ENCODE measurements at places on chromosomes 3 and 15. TPM values are rescaled to one million over a fixed set of nuclear protein-coding genes. Genes with fewer than 3 reads are reported as not detected.

The NOX5 gene
- 0.03 TPM for total RNA-seq

The VWA5B2 gene
- total RNA-seq: 0.66 TPM

The CISH gene
- total RNA-seq: 3.6 TPM

The HRG gene
- total RNA-seq: not detected

The CD86 gene
- 0.97 TPM for total RNA-seq

The GOLGA6L7 gene
- total RNA-seq: not detected

The GRK7 gene
- not detected for total RNA-seq

The CIAO2A gene
- 132 TPM for total RNA-seq

The PLAAT1 gene
- total RNA-seq: 6.6 TPM

The AADACL2 gene
- not detected for total RNA-seq

The OR4M2 gene
- total RNA-seq: not detected

The CPNE9 gene
- total RNA-seq: 7.8 TPM

The SI gene
- total RNA-seq: not detected

The SLC35G2 gene
- total RNA-seq: 8.8 TPM

The MORC1 gene
- not detected for total RNA-seq

The ZPLD1 gene
- total RNA-seq: not detected

The C3orf85 gene
- total RNA-seq: not detected

The SKOR1 gene
- 0.17 TPM for total RNA-seq

The KLF15 gene
- 14.0 TPM for total RNA-seq

The GJD2 gene
- total RNA-seq: 0.27 TPM

The IQCF6 gene
- total RNA-seq: not detected

The PLSCR5 gene
- not detected for total RNA-seq

The SLC12A8 gene
- total RNA-seq: 15.9 TPM

All from GM23338 (cell line).